ENCODE measurements at places on chromosomes 12 and 14.

DNA sequence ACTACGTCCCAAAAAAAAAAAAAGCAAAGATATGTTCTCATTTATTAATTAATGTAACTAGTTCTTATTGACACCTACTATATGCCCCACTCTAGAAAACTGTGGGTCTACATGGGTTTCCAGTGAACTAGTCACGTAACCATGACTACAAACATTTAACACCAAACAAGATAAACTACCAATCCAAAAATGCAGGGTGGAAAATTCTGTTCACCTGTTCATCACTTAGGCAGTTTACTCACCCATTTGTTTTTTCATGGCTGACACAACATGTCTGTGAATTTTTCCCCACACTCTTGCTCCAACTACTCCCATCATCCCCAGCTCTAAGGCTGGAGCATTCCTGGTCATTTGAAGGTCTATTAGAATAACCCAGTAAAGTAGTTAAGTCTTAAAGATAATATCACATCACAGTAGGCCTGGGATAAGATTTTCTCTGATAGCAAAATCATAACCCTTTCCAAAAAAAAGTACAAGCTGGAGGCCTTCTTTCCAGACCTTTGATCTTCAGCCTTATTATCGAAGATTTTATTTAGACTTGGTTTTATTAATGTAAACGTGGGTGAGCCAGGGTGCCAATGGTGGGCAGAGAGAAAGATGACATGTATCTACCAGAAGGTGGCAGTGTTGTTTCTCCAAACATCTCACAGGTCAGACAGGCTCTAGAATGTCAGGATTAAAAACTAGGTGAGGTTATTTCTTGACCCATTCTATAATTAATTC is 61.6 kb upstream of the DAAM1 start:
- no peak for DNase-seq

DNA sequence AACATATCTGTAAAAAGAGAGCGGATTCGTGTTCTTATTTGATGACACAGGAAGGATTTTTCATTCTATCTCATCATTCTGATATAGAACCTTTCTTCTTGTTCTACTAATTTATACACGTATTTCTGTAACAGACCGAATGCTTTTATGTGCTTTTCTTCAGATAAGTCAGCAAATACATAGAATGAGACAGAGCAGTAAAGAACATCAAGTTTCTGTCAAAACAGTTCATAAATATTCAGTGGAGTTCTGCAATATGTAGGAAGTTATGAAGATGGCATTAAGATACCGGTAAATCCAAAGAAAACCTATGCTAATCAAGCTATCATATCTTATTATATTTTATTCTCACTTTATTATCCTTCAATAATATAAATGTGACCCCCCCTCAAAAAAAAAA is 280.6 kb downstream of the EGLN3 start:
- no peak for DNase-seq

DNA sequence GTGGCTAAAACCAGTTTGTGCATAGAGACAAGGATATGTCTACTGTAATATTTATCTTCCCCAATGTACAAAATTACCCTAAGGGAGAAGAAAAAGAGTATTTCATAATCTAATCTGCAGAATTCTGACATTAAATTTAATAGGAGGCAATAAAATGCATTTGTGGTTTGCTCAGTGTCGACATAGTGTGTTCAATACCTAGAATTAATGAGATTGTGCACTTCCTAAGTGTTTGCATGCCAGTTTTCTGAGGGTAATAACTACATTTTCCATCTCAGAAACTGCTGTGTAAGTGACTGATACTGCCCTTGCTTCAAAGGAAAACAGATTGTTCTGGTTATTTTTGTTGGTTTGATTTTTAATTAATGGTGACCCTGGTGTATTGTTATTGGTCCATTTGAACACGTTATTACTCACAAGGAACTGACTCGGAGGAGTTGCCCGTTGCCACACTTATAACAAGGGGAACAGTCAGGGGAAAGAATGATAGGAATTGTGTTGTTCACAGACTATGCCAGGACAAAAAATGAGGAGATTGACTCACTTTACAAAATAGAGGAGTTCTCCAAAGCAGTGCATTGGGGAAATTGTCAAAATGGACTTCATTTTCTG is 960.3 kb upstream of the TMEM132C start:
- no peak for DNase-seq

- DNase-seq, result no peak
Observed at GRCh38 chr14:92942576-92942975, 19.6 kb downstream of the CHGA start.
